ENCODE measurements at places on chromosomes 6 and 20.

- no peak for DNase-seq
Measured at GRCh38 chr6:26003102-26003694, 40.6 kb downstream of the TRIM38 start.

- no peak for DNase-seq
Measured at GRCh38 chr6:149851461-149852110, 12.6 kb downstream of the LRP11 start.

DNA sequence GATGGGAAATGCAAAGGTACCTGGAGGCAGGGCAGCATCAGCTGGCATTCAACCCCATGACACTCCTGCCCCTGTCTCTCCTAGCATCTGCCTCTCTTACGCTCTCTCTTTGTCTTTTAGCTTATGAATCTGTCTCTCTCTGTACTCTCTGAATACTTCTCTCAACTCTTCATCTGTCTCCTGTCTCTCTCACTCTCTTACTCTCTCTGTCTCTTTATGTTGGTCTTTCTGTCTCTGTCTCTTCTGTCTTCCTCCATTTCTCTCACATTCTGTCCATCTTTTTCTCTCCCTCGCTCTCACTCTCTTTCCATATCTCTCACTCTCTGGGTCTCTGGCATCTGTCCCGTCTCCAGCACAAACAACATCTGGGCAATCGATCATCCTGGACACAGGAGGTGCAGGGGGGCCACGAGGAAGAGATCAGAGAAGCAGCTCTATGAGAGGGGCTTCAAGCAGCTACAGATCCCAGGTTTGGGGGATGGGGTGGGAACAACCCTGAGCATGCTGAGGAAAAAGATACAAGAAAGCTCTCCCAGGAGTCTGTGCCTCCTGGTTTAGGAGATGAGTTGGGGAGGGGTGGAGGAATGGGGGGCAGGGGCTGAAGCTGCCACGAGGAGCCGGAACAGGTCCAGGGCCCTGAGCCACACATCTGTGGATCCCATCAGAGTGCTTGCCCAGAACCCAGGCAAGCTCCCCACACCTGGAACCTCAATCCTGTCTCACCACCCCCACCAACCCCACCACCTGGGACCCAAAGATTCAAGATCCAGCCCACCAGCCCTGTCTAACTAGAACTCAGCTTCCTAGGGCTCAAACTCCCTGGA, 2.4 kb downstream of the COL11A2 start:
- DNase-seq = no peak

DNA sequence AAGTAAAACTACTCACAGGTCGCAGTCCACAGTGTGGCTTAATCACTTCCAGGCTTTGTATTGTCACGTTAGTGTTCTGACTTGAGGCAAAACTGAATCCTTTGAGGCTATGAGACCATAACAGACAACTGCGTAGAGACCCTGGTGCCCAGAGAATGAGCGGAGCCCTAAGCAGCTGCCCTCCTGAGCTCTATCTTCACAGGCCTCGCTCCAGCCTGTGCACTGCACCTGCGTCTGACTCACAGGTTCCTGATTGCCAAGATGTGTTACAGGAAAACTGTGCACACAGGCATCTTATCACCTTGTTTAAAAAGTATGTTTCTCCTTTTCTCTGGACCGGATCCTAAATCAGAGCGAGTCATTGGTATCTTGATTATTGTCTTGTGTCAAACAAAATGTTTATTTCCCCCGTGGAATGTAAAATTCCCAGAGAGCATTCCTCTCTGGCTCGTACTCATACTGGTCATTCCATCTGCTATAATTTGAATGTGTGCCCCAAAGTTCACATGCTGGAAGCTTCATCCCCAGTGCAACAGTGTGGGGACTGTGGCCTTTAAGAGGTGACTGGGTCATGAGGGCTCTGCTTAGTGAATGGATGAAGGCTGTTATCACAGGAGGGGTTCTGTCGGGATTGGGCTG, 25.7 kb downstream of the PRR18 start:
- DNase-seq = no peak

DNA sequence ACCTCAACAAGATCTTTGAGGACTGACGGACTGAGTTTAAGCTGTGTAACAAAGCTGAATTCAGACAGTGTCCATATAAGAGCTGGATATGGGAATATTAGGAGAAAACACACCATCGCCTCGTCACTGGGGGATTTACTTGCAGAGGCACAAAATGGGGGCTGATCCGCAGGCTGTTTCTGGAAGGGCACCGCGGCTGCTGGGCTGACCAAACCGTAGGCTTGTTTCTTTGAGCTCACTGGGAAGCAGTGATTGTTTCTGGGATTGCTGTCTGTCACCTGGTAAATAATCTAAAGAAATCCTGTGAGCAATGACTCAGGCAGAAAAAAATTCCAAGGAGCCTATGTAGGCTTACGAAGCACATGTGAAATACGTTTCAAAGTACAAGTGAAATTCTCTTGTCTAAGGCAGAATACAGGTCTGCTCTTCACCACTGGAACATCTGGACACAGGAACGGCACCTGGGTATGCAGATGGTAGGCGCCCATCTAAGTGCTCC, 63.9 kb upstream of the MPC1 start:
- DNase-seq = no peak

- DNase-seq = no peak
Measured at GRCh38 chr20:57313230-57313629, 16.4 kb upstream of the SPO11 start.

GRCh38 chr6:143863771-143864170, 503 bp upstream of the ZC2HC1B start:
- no peak for DNase-seq

GRCh38 chr6:118586746-118587485, 38.8 kb downstream of the PLN start:
- DNase-seq = no peak

DNA sequence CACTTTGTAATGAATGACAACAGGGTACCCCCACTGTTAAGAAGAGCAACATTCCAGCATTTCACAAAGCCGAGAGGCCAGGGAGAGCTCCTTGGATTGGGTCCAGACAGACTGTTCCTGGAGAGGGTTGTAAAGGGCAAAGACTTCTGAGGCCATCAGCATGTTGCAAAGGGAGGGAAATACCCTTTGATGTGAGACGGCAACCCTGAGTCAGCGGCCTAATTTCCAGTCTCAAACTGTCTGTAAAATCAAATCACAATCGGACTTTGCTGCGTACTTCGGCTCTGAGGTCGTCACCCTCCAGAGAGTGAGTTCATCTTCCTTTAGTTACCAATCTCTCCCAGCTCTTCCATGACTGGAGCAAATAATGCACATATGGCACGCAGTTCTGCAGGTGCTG, 101.0 kb upstream of the DTNBP1 start:
- no peak for DNase-seq

GRCh38 chr6:149680503-149680902, 32.0 kb upstream of the KATNA1 start:
- no peak for DNase-seq

DNA sequence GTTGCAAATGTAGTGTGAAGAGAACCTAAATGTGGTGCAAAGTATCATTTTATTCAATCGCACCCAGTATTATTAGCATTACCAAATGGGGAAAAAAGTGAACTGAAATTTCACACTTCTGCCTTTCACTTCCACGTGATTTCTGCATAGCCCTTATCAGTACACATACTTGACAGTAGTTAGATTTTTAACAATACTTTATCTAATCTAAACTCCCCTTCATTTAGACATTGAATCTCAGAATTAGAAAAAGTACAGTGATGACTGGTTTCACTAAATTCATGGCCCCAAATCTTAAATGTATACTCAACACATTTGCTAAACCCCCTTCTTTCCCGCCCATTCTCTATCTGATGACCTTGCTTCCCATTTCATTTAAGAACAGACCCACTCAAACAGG, 14.3 kb downstream of the STX7 start:
- DNase-seq = no peak

DNA sequence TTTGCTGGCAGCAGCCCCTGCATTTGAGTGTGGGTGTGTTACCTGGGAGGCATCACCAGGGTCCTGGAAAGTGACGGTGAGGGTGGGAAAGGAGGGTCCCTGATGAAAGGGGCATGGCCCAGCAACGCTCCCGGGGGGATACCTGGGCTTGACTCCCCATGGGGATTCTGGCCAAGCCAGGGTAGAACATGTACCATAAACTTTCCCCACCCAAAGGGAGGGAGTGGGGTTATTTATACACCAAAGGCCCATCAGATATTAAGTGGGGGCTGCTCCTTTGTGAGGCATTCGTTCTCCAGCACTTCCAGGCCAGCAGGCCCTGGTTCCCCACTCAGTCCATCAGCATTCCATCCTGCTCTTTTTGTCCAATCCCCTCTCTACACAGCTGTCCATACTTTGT, 20.6 kb upstream of the CCR6 start:
- no peak for DNase-seq

DNA sequence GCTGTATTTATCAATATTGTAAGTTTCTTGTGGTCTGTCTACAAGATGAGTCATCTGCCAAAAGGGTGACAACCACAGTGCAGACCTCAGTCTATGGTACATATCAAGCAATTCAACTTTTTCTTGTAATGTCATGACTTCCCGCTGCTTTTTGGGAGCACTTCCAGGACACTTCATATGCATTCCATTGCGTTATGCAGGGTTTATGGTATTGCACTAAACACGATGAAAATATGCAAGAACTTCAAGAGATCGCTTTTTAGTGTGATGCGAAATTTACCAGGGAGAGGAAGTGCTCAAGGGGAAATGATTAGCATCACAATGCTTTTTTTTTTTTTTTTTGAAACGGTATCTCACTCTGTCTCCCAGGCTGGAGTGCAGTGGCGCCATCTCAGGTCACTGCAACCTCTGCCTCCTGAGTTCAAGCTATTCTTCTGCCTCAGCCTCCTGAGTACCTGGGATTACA, 166.5 kb downstream of the TFAP2A start:
- no peak for DNase-seq

DNA sequence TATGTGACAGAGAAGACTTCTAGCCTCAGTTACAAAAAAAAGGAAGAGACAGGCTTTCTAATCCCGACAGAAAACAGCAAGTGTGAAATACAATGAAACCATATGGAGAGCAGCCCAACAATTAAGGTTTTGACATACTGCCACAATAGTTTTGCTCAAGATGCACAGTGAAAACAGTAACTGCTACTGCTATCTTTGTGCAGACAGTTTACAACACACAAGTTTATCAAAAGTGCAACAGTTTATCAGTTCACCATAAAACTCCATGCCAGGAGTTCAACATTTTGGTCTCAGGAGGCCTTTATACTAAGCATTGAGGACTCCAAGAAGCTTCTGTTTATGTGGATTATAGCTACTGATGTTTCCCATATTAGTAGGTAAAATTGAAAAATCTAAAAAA, 37.6 kb downstream of the GOPC start:
- DNase-seq = no peak

DNA sequence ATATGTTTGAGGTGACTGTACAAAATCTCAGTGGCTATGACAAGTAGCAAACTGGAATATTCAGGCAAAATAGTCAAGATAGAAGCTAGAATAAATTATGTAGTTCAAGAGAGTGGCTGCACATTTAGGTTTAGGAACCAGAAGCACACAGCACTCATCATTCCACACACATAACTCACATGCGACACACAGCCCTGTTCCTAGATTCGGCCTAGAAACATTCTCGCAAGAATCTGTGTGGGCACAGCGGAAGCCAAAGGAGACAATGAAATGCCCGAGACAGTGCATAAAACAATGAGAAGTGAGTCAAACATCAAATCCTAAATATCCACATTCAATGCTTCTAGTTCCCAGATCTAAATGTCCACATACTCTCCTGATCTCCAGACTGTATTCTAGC, 9.5 kb upstream of the SUPT3H start:
- no peak for DNase-seq

- DNase-seq = no peak
Measured at GRCh38 chr6:169131390-169131789, 122.3 kb downstream of the THBS2 start.

DNA sequence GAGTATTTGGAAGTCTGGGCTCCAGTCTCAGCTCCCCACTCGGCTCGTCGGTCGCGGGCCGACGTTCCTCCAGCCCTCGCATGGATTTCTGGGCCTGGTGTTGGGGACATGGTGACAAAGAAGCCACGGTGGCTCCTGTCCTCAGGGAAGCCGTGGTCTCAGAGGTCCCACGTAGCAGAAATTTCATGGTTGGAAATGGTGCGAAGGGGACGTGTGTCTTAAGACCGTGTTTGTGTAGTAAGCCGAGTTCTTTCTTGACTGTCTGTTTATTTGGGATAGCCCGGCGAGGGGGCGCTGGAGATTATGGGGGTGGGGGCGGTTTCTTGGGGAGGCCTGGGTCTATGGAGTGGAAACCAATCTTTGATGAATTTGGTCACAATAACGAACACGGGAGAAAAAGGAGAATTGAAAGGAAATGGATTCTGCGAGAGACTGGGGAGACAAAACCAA, 23.5 kb upstream of the MAP3K7 start:
- no peak for DNase-seq

- no peak for DNase-seq
Measured at GRCh38 chr20:5046656-5047339, 45.5 kb upstream of the SLC23A2 start.

- no peak for DNase-seq
Measured at GRCh38 chr20:58755766-58756449, 63.3 kb downstream of the NPEPL1 start.

- DNase-seq = no peak
Measured at GRCh38 chr6:7823552-7823951, 87.0 kb downstream of the TXNDC5 start.

DNA sequence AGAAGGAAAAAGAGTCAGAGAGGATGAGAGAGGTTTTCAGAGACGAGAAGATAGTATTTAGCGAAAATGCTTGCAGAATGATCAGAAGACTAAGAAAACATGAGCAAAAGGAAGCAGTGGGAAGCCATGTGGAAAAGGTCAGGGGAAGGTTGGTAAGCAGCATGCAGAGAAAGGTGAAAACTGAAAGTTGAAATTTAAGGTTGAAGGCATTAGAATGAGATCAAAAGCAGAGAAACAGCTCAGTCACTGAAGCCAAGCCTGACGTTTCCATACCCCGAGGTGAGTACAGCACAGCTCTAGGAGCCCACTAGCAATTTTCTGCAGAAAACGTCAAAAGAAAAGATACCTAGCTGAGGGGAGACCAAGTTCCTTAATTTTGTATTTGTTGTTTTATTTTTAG, 19.1 kb upstream of the TFB1M start:
- DNase-seq = no peak

DNA sequence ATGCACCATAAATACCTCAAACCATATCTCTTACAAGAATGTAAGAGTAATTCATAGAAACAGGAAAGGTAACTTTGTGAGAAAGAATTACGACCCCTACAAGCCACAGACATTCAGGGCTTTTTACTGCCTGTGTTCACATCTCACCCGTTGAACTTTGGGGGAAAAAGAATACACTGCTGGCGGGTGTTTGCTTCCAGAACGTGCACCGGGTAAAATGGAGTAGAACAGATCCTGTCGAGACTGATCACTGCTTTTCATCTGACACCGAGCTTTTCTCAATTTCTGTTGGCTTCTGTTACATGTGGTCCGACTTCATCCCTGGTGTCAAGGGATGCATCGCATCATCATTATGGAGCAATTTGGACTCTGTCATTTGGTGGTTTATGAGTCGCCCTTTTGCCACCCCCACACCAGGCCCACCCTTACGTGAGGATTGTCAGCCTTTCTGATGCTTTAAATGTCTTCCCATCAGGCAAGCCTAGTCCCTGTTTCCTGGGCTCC, 219.2 kb upstream of the ZFP64 start:
- DNase-seq = no peak

- no peak for DNase-seq
Measured at GRCh38 chr6:11201772-11202512, 30.5 kb downstream of the NEDD9 start.

GRCh38 chr6:37314487-37315156, 39.2 kb upstream of the RNF8 start:
- DNase-seq = no peak

- no peak for DNase-seq
Measured at GRCh38 chr20:57064836-57065235, 201.6 kb downstream of the BMP7 start.

- no peak for DNase-seq
Measured at GRCh38 chr20:1539816-1540419, 17.6 kb downstream of the SIRPD start.
